ENCODE measurements at places on chromosomes 12 and 14.
A peak's percentile ranks its signal among the peaks of the same experiment; 100 is the strongest.

GRCh38 chr12:24398605-24399004 is 449.1 kb upstream of the SOX5 start:
- DNase-seq: no peak

GRCh38 chr12:69792533-69792932 is 32.5 kb upstream of the MYRFL start:
- no peak for DNase-seq

- DNase-seq: no peak
These were observed 223.7 kb downstream of the PELI2 start for GRCh38 chr14:56341766-56342493.

GRCh38 chr14:52876806-52877205 is 74.0 kb downstream of the FERMT2 start:
- DNase-seq: no peak

- no peak for DNase-seq
These were observed 34.3 kb upstream of the TC2N start for GRCh38 chr14:91901449-91902226.

DNA sequence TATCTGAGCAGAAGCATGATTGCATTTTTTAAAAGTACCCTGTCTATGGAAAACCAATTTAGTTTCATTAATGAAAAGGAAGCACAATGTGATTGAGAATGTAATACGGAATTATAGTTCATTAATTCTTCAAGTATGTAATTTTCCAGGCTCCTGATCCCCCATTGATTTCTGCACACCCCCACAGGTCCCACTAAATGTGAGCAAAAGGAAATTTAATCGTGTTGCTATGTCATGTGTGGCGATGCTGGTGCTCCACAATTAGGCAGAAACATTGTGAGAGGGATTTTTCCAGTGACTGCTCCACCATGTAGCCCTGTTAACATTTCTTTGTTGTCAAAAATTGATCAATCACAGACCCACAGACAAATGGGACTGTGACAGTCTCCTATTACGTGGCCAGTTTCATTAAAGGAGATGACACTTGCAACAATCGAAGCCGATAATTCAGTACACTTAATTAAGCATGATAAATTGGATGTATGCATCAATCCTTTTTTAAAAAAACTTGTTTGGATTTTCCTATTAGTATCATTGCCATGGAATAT is 306.0 kb downstream of the NELL2 start:
- DNase-seq: no peak

- DNase-seq: peak; percentile 40
These were observed 15.0 kb downstream of the MDM1 start for GRCh38 chr12:68317047-68317667.

DNA sequence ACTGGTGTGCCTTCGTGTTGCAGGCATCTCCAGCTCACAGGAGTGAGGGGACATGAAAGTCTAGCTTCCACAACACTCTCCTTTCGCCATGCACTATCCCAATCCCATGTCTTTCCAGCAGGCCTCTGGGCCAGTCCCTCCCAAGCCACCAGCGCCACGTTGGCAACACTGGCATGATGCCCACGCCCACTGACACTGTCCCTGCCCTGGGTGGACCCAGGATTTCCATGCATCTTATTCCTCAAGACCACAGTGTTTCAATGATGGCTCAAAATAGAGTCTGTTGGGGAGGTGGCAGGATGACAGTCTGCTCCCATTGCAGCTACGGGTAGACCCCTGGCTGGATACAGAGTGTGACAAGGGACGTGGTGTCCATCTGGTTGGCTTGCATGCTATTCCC is 2.3 kb downstream of the SP7 start:
- DNase-seq: peak; percentile 8

- DNase-seq: peak; percentile 83
These were observed 17.4 kb upstream of the GALNT16 start for GRCh38 chr14:69242311-69243224.

GRCh38 chr12:94429633-94430032 is 30.0 kb downstream of the CEP83 start:
- no peak for DNase-seq

DNA sequence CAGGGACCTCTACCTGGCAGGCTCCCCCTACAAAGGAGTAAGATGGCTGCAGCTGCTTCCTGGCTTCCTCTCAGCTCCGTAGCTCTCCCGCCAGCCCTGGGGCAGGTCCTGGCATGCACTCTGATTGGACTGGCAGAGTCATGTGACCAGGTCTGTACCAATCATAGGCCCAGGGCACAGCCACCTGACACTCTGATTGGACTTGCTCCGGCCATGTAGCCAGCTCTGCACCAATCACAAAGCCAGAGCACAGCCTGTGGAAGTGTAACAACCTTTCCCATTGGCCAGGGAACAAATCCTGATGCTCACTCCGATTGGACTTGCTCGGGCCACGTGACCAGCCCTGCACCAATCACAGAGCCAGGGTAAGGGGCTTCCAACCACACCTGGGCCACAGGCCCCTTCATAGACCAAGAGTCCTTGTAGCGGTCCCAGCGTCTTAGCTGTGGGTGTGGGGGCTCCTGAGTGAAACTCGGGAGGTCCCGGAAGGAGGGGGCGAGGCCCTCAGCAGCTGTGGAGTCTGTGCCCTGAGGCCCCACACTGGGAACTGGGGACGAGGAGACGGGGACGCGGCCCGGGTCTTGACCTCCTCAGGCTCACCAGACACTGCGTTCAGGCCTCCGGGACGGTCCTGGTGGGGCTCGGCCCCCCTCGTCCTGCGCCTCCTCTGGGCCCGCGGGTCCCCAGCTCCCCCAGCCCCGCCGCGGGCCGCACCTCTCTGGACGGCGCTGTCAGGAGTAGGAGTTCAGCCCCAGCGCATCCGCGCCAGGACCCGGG is 210.6 kb downstream of the ADGRD1 start:
- DNase-seq: peak; percentile 48

DNA sequence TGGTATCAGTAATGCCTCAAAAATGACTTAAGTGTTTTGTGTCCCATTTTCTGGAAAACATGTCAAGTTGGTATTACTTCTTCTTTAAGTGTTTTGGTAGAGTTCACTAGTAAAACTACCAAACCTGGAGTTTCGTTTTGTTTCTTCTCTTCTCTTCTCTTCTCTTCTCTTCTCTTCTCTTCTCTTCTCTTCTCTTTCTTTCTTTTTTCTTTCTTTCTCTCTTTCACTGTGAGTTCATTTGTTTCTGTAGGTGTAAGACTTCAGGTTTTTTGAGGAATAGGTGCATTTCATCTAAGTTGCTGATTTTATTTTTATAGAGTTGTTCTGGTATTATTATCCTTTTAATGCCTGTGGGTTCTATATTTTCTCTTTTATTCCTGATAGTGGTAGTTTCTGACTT is 21.9 kb downstream of the CNOT2 start:
- no peak for DNase-seq

DNA sequence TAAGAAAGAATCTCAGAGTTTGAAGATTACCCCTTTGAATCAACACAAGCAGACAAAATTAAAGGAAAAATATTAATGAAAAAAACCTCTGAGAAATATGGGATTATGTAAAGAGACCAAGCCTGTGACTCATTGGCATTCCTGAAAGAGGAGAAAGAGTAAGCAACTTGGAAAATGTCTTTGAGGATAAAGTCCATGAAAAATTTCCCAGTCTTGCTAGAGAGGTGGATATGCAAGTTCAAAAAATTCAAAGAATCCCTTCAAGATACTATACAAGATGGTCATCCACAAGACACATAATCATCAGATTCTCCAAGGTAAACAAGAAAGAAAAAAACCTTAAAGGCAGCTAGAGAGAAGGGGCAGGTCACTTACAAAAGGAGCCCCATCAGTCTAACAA is 13.3 kb downstream of the SLCO1B1 start:
- no peak for DNase-seq

All from SK-N-SH (cell line).